ENCODE measurements at places on chromosomes 2 and 18.

- DNase-seq = no peak
Measured at GRCh38 chr2:230904856-230905447, 20.1 kb downstream of the GPR55 start.

GRCh38 chr2:48613211-48613610, 4.4 kb upstream of the GTF2A1L start:
- DNase-seq = no peak

GRCh38 chr2:8650256-8650655, 31.6 kb upstream of the ID2 start:
- no peak for DNase-seq

DNA sequence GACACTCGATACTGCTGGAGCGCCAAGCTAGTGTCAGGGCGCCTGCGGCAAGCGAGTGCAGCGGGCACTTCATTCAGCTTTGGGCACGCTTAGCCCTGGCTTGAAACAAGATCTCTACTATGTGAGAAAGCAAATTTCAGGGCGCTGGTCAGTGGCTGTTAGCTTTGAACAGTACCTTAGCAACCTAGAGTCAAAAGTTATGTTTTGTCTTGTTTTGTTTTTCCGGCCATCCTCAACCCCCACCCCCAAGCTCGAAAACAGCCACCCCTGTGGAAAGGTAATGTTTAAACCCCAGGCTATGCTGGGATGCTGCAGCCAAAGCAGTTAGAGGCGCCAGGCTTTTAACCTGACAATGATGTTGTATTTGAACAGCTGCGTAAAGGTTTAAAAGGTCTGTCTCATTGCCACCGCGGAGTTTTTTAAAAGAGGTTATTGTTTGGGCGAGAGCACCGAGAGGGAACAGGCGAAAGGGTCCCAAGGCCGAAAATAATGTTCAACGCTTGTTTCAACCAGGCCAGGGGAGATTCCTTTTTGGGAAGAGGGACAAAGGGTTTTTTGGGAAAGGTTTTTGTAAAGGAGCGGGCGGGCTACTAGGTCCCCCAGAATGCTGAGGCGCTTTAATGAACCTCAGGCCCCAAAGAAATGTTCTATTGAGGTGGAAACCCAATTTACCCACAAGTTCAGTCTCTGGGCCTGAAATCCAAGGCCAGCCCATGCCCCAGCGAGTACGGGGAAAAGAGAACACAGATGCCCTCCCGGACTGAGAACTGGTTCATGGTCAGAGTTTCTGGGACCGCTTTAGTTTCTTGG, 2.3 kb upstream of the HOXD10 start:
- no peak for DNase-seq

- no peak for DNase-seq
Measured at GRCh38 chr2:239765076-239765845, 259.9 kb downstream of the NDUFA10 start.

GRCh38 chr2:102662833-102663232, 43.5 kb downstream of the SLC9A2 start:
- no peak for DNase-seq

DNA sequence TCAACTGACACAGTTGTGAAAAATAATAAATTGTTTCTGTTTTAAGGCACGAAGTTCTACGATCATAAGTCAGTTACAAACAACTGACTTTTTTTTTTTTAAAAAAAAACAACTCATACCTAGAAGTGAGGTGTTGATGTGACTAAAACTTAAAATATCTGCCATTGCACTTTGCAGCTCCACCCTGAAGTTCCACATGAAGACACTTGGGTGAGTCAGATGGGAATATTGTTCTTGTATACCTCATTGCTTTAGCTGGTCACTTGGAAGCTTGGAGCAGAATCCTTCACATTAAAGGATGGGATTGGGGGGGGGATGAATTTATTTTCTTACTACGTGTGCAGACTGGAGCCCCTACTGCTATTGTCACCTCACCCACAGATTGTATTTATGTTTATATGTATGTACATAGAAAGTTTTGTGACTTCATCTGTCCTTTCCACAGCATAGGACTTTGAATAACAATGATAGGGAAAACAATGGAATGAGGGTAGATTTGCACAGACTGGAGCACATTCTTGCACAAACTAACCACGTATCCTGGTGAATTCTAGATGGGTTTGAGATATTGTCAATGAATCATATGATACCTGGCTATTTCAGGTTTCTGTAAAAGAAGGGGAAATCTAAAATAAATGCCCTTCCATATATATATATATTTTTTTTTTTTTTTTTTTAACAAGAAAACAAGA, 57.9 kb upstream of the ARHGAP15 start:
- no peak for DNase-seq

DNA sequence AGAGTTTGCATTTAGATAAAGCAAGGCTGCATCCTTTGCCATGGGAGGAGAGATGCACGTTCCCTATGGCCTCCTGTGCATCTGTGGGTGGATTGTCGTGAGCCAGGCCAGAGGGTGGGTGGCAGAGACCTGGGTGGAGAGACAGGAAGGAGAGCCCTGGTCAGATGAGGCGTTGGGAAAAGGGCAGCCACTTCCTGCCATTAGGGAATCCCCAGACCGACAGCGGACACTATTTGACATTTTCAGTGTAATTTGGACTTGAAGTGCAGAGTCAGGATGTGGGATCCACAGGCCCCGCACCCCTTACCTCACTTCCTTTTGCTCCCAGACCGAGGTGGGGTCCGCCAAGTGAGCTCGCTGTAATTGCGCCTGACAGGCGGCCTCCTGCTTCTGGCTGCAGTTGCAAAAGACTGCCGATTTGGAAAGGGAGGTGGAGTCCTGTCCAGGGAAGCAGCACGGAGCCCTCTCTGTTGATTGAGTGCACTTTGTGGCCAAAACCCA, 150.0 kb downstream of the DYSF start:
- no peak for DNase-seq

GRCh38 chr18:63065172-63065571, 254.4 kb downstream of the BCL2 start:
- no peak for DNase-seq

GRCh38 chr2:152822676-152823075, 104.3 kb downstream of the ARL6IP6 start:
- DNase-seq = no peak

GRCh38 chr2:239393388-239393940, 7.4 kb downstream of the HDAC4 start:
- no peak for DNase-seq

GRCh38 chr2:213315168-213315876, 31.1 kb downstream of the SPAG16 start:
- no peak for DNase-seq

DNA sequence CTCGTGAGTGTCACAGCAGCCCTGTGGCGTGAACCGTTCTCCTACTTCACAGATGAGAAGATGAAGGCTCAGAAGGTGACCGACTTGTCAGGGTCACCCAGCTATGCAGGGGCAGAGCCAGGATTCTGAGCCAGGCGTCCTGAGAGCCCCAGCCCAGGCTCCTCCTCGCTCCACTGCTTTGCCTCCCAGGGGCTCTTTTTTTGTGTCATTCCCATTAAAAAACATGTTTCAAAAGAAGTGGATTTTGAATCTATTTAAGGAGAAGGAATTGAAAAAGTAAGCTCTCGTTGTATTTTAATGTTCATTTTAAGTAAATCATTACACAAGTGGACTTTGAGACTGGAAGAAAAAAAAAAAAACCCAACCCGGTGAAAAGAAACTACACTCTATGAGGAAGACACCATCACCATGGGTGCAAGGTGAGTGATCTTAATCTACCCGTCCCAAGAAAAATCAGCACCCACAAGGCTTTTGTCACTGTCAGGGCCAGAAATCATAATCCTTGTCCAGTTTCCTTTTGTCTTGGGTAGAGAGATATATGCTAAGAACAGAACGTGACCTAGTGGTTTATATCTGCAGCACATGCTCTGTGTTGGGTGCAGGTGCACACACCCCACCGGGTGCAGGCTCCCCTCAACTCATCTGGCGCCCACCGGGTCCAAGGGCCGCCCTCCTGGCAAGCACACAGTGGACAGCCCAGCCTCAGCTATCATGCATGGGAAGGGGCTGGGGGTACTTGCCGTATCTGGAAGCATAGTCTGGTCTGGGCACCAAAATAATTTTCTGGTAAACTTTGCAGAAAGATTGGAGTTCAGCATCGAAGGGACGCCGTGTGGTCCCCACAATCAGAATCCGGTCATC, 73.5 kb upstream of the ASB18 start:
- no peak for DNase-seq

DNA sequence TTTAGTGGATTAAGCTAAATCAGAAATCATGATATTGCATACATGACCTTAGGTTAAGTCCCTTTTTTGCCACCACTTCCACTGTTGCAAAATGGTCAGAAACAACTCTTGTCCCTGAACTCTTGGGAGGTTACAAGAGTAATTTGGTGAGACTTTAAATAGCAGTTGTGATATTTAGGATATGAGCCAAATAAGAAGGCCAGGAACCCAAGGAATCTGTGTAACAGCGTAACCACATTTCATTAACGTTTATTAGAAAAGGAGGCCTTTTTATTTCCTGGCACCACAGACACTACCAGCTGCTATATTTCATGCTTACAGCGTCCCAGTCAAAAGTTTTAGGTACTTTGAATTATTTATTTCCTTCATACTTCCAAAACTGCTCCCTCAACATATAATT, 268.0 kb downstream of the GPD2 start:
- DNase-seq = no peak

- no peak for DNase-seq
Measured at GRCh38 chr18:6785001-6785400, 55.5 kb downstream of the ARHGAP28 start.

- DNase-seq = peak; percentile 15
Measured at GRCh38 chr2:3341336-3341735, 36.3 kb downstream of the EIPR1 start.

DNA sequence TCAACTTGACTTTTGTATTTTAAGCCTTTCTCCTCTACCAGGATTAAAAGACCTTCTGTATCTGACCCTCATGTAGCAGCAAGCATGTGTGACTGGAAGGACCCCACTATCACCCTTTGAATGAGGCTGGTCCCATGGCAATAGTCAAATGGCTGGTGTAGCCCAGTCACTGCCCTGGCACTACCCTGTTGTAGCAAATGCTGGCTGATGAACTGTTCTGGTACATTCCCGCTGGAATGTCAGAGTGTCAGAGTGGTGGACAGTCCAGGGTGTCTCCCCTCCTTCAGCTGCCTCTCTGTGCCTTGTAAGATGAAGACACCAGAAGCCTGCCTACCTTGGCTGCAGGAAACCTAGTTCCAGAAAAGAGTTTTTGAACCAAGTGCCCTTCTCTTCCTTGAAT, 115.7 kb downstream of the ACKR3 start:
- DNase-seq = no peak

DNA sequence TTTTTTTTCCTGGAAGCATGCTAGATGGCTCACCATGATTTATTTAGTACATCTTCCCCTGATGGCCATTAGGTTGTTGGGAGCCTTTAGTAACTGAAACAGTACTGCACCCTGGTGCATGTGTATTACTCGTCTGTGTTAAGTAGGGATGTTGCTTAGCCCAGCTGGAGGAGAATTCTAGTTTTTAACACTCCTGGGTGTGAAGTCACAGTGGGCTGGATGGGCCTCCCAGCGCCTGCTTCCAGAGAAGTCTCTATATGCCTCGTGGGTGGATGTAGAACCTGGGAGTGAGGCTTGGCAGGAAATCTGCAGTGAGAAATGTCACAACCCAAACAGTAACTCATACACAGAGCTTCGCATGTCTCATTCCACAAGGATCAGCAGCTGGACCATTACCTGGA, 28.9 kb upstream of the NT5DC4 start:
- DNase-seq = no peak

DNA sequence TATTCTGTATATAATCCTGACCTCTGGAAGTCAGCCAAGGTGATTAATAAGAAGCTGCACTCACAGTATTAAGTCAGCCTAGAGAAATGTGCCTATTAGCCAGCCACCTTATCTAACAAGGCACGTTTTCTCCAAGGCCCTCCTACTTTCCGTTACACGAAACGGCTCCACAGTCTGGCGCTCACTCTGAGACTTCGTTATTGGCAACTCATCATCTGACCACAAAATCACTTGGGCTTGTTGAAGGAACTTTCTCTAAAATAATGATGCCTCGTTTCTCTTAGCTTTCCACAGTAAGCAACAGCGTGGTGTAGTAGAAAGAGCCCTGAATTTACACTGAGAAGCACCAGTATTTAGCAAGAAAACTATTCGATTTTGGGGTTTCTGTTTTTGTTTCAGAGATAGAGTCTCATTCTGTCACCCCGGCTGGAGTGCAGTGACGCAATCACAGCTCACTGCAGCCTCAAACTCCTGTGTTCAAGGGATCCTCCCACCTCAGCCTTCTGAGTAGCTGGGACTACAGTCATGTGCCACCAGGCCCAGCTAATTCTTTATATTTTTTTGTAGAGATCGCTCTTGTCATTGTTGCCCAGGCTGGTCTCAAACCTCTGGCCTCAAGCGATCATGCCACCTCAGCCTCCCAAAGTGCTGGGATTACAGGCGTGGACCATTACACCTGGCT, 53.6 kb upstream of the SLC14A1 start:
- DNase-seq = no peak

GRCh38 chr2:233261819-233262555, 10.5 kb downstream of the ATG16L1 start:
- DNase-seq = no peak

GRCh38 chr2:127100251-127101047, 6.5 kb downstream of the BIN1 start:
- DNase-seq = peak; percentile 58

GRCh38 chr2:157895531-157895930, 19.4 kb upstream of the ACVR1 start:
- DNase-seq = no peak

- DNase-seq = no peak
Measured at GRCh38 chr2:34317797-34318196, 718.7 kb upstream of the FAM98A start.

GRCh38 chr2:212957624-212958023, 193.8 kb downstream of the IKZF2 start:
- no peak for DNase-seq

DNA sequence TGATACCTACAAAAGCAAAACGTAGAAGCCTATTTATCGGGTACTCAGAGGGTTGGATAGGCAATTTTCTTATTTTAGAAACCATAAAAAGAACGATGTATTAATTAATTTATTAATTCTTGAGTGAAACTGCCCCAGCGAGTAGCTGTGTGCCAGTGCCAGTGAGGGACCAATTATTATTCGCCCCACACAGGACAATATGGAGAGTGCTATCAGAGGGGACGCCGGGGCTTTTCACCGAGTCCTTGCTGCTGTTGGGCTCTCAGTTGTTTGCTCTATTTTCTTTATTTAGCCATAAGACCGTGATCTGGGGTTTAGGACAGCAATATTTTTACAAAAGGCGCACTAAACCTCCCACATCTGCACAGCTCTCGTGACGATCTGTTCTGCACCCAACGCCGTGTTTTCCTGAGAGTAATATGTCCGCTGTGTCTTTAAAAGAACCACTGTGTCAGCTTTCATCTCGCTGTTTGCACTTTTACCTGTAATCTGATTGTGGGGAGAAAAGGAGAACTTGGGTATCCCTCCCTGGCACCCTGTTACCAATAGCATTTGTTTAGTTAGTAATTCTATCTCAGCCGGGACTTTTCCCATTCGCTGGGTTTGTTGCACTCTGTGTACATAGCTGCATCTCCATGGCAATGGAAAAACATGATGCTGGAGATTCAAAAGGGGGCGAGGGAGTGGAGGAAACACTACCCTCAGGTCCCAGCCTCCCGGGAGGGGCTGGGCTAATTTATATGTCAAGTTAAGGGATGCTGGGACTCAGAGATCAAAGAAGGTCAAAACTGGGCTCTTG, 30.1 kb upstream of the ZNF516 start:
- DNase-seq = peak; percentile 59

Measured in H7 (cell line).